ENCODE measurements at places on chromosomes 3 and 15.

DNA sequence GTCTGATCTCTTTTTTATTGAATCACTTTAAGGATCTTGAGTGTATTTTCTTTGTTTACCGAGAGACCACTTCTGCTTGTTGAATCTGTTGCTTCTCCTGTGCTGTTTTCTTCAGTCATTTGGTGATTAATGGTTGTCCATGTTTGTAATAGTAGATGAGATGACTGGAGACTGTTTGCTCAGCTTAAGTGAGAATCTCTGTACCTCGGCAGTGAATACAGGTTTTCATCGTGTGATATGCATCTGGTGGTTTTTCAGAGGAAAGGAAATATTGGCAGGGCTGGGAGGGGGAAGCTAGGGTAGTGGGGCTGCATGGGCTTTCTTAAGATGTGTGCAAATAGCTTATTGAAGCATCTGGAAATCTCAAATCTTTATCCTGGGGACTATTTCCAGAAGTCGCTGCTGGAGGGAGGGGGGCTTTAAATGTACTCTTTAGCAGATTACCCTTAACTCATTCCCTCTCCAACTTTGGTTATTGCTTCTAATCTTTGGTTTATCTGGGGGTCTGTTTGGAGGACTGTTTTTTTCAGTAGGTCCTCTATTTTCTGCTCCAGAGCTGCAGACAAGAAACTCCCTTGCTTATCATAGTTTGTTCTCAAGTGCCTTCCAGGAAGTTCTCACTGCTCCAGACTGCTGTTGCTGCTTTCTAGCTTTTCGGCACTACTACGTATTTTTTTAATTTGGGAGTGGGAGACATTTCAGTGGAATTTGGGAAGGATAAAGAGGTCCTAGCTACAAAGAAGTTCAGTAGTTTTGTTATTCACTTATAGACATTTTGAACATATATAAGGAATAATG lies 19.4 kb downstream of the CMTM8 start:
- no peak for DNase-seq

DNA sequence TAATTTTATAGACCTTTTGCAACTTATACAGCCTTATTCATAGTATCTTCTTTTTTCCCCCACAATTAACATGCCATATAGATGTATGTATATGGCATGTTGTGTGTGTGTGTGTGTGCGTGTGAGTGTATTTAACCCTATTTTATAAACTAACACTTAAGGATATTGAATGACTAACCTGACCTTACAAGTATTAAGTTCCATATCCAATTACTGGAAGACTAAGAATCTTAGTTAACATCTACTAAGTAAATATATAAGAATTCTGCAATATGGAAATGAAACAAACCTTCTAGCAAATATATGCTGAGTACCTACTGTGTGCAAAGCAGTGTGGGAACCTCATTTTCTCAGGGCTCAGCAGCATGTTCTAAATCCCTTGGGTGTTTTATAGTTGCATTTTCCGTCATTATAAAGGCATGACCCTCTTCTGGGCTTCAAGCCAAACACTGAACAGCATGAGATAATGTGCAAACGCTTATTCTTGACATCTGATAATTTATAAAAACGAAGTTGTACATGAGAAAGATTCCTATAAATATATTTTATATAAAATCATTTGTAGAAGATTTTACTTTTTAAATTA lies 105.5 kb downstream of the NLGN1 start:
- no peak for DNase-seq

DNA sequence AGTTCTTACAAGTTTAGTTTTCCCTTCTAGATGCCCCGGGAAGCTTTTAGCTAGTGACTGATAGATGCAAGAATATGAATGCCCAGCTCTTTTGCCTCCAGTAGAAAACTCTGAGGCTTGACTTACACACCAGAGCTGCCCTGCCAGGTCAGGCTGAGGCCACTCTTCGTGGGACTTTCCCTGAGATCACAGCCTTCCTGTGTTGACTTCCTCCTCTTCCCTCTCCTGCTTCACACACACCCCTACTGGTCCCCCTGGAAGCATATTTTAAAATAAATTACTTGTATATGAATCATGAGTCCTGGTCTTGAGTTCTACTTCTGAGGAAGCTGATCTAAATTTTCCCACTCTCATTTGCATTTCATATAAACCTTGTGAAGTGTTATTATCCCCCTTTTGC lies 413.7 kb downstream of the PDCD6IP start:
- no peak for DNase-seq

DNA sequence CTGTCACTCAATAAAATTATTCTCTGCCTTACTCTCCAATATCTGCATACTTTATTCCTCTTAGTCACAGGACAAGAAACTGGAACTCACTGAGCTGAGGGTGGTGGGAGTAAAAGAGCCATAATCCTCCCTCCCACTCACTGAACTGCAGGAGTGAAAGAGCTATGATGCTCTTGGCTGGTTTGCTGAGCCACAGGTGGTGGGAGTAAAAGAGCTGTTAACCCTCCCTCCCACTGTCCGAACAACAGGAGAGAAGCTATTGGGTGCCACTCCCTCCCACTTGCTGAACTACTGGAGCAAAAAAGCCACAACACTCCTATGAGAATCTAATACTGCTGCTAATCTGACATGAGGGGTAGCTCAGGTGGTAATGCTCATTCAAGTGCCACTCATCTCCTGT lies 391.0 kb downstream of the NSUN3 start:
- no peak for DNase-seq

DNA sequence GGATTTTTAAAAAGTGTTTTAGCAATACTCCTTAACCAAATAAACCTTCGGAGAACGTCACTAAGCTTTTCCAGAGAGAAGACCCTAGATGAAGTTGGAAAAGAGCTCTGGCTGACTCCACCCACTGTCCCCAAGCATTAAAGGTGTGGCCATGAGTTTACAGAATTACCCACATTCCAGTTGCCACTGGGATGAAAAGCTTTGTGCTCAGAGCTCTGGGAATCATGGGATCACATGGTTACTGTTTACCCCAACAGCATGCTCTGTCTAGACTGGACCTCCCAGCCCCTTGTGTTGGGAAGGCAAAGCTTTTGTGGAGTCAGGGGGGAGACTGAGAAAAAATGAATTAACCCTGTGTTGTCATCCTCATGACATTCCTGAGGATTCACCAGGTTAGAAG lies 55.3 kb downstream of the CCK start:
- no peak for DNase-seq

DNA sequence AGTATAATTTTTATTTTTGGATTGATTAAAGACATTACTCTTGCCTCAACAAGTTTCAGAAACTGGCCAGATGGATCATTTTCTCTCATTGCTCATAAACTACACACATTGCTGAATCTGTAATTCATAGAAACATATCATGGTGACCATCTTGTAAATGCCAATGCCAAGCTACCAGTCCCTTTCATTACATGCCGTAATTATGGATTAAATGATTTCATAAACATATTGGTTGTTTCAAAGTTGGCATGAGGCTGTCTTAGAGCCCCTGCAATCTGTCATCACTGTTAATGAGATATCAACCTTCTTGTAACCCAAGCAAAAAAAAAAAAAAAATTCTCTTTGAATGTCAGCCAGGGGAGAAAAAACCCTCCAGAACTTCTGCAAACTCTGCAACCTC lies 112.2 kb downstream of the DCLK3 start:
- no peak for DNase-seq
